AG08395 (cell line): ENCODE measurements at places on chromosomes 16 and 17.

DNA sequence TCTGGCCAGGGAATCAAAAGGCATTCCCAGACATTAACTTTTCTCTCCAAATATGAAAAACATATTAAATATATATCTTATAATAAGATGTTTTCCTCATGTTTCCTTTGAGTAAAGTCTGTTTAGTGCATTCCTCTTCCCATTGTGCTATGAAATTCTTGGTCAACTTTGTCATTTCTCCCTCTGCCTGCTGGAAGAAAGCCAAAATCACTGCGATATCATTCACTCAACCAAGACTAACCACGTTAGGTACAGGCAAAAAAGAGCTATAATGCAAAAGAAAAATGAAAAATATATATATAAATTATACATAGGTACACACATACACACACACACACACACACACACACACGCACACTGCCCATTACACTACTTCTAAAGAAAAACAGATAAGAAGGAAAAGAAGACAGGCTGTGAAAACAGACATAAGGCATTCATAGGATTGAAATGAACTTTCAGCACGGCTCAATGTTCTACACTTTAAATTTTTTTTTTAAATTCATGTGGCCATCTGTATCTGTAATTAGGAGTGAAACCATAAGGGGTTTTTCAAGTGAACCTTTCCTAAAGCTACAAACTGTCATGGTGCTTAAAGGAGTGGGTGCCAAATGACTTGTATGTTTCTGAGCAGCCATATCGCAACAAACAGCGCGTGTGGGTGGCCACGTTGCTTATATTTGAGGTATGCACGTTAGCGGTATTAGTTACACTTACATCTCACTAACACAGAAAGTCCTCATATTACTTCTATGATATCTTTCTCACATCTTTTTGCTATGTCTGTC is 71.6 kb upstream of the PSMD7 start:
- no peak for DNase-seq

- DNase-seq = no peak
These were observed 31.5 kb downstream of the GINS2 start for GRCh38 chr16:85657267-85657650.

- peak; percentile 34 for DNase-seq
These were observed 6.8 kb downstream of the COTL1 start for GRCh38 chr16:84611041-84611440.

- DNase-seq = no peak
These were observed 60.8 kb downstream of the WIPI1 start for GRCh38 chr17:68396226-68397107.

GRCh38 chr17:78174346-78174869 is 6.0 kb downstream of the SYNGR2 start:
- no peak for DNase-seq

DNA sequence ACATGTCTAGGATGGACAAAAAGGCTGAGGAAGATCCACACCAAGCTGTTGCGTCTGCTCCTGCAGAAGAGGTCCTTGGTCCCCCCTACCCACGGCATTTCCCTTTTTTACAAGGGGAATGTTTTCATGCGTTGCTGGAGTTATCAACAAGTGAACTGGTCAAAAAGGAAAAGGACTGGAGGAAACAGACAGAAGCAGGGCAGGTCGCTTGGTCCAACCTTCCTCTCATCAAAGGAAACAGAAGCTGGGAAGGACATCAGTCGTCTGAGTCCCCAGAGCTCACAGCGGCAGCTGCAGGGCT is 26.1 kb downstream of the PIEZO1 start:
- DNase-seq = no peak

- DNase-seq = no peak
These were observed 1.3 kb downstream of the RILP start for GRCh38 chr17:1648173-1648962.

GRCh38 chr17:14307560-14308024 is 6.7 kb downstream of the HS3ST3B1 start:
- peak; percentile 63 for DNase-seq

- DNase-seq = peak; percentile 59
These were observed 504 bp downstream of the ERBB2 start for GRCh38 chr17:39700148-39700987.

DNA sequence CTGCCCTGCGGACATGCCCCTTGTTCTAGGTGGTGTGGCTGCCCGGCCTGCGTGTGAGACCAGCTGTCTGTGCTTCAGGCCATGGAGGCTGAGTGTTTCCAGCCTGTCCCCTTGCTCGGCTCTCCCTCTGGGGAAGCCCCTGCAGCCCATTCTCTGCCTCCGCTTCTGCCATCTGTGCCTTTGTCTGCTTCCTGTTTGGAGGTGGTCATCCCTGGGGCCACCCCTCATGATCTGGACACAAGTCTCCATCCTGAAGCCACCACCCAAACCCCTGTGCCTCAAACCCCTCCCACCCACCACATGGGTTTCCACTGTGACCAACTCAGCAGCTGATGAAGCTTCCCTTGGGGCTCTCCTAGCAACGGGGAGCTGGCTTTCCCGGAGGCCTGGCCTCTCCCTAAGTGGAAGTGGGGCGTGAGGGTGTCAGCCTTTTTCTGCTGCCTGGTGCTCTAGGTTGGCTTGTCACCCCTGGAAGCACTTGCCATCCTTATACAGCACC is 184.9 kb downstream of the SEC14L1 start:
- no peak for DNase-seq

DNA sequence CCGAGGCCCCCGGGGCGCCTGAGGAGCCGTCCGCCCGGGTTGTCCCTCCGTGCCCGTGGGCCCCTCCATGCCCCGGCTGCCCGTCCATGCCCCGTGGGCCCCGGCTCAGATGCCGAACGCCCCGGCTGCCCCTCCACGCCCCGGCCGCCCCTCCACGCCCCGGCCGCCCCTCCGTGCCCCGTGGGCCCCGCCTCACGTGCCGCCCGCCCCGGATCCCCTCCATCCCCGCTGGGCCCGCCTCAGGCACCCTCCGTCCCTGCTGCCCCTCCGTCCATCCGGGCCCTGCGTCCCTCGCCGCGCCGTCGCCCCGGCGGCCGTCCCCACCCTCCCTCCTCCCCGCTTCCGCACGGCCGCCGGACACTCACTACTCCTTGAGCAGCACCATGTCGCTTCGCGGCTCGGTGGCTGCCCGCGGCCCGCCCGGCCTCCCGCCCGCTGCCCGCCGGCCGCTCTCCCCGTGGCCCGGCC is 382 bp downstream of the PITPNA start:
- DNase-seq = peak; percentile 59
